Stimulated activated CD4-positive, alpha-beta T cell treated with anti-CD3 and anti-CD28 coated beads, Interleukin-4, amount 100 ng/mL, for 48 hours (primary cell): ENCODE measurements at places on chromosomes 7 and 10.

GRCh38 chr7:122136078-122136477 lies 8.0 kb downstream of the AASS start:
- no peak for DNase-seq

- no peak for DNase-seq
Observed at GRCh38 chr7:80432166-80432565, 79.7 kb downstream of the GNAT3 start.

DNA sequence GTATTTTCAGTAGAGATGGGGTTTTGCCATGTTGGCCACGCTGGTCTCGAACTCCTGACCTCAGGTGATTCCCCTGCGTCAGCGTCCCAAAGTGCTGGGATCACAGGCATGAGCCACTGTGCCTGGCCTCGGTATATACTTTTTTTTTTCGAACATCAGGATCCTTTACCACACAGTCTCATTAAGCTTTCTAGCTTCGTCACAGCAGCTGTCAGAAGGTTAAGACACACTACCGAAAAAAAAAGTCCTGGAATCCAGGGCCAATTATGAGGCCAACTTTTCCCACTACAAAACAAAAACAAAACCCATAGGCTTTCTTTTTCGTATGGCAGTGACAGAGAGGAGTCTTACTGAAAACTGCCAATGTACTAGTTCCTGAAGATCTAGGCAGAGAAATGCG lies 30.7 kb downstream of the ZC3HC1 start:
- no peak for DNase-seq

- DNase-seq: no peak
Observed at GRCh38 chr7:121160150-121161008, 168.4 kb upstream of the WNT16 start.

DNA sequence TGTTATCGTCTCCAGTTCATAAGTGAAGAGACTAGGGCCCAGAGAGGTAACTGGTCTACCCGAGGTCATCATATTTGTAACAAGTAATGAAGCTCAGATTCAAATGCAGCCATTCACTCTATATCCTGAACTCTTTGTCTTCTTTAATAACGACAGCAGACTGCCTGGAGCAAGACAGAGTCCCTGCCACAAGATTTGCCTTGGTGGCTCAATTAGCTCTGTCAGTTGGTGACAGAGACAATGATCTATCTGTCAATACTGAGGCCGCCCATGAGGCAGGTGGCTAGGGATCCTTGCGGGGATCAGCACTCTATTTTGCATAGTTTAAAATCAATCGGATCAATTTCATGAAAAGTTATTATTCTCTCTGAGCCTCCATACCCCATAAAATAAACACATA lies 43.9 kb downstream of the SH3PXD2A start:
- no peak for DNase-seq
